ENCODE measurements at places on chromosomes 5 and 9.

- no peak for DNase-seq
Observed at GRCh38 chr9:13569602-13570067, 290.1 kb upstream of the MPDZ start.

- no peak for DNase-seq
Observed at GRCh38 chr9:84405667-84406066, 65.1 kb upstream of the SLC28A3 start.

DNA sequence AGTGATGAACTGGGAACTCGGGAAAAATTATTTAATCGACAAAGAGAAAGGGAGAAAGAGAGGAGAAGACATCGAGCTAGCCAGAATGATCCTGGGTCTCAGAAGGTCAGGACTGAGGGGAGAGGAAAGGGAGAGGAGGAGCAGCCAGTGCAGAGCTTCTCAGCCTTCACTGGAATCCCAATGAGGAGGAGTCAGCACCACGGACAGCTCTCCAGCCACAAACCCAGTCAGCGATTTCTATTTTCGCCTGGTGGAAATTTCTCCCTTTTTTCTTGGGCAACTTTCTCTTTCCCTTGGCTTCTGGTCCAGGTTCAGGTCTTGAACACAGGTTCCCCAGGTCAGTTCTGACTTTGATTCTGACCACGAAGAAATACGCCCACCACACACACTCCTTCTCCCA lies 1.6 kb upstream of the BRINP1 start:
- DNase-seq, result peak; percentile 73

- no peak for DNase-seq
Observed at GRCh38 chr5:31194468-31194813, 955 bp downstream of the CDH6 start.

DNA sequence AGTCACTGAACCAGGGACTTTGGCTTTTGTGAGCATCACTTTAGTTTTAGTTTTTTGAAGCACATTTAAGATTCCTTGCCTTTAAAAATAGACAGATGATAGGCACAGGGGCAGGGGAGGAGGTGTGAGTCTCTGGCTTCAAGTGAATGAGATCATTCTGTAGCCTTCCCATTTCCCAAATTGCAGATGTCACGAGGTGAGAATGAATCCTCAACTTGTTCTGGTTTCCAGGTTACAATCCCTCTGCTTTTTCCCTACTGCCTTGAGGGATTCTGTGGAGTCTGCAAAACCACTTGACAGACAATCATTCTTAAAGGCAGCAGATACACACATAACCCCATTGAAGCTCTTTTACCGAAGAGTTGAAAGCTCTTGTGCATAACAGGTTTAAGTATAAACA lies 332.4 kb downstream of the DMAC1 start:
- DNase-seq, result no peak

DNA sequence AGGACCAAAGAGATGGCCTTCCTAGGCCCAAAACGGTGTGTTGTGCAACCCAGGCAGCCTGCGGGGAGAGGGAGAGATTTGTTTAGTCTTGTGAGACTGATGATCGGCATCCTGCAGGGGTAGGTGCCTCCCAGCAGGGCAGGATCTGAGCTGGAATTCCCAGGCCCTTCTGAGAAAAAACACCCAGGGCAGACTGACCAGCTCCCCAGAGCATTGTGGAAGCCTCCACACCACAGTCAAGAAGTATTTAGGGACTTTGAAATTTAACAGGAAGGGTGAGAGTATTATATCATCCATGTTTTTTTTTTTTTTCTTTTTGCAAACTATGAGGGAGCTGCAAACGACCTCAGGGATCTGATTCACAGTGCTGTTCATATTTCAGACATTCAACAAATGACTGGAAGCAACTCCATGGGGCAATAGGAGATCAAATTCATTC lies 104.5 kb upstream of the LHFPL2 start:
- no peak for DNase-seq

DNA sequence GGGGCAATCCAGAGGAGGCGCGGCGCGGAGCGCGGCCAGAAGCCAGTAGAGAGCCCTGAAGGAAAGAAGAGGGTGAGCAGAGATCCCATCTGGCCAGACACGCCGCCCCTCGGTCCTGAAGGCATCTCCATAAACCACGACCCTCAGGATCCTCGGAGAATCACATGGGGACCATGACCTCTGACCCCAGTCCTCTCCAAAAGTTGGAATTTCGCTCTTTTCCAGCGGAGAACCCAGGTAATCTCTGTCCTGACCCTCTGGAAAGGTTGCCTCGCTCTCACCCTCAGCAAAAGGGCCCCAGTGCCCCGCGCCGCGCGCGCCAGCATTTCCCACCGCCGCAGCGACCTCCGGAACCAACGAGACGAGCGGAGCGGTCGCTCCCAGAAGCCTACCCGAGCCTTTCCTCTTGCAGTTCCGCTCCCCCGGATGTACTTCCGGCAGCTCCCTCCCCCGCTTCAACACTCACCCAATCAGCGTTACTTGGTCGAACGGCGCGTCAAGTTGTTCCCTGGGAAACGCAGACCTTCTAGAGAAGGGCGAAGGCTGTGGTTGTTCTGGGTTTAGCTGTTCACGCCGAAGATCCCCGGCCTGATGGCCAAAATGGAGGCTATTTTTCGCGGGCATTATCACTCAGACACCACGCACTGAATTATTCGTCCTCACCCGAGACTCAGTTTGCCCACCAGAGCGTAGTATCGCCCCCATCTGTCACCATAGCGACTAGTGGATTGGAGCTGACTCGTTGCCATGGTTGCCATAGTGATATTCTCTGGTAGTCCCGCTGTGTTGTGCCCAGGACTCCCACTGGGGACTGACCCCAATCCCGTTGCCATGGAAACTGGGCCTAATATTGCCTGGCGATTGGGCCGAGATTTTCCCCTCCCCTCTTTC lies at the start of gene STOML2:
STOML2 (minus strand) TSS at position 363 of the 891 bp plus-strand sequence; CDS start at position 326, 37 bp downstream.
- DNase-seq, result peak; percentile 95

GRCh38 chr9:103245369-103245768 lies 250.2 kb downstream of the CYLC2 start:
- no peak for DNase-seq

DNA sequence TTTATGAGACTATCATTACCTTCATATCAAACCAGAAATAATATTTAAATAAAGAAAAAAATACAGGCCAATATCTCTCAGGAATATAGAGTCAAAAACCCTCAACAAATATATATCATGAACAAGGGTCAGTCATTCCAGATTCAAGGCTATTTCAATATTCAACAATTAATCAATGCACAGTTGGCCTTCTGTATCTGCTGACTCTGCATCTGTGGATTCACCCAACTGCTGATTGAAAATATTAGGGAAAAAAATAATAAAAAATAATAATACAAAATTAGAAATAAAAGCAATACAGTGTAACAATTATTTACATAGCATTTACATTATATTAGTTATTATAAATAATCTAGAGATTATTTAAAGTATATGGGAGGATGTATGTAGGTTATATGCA lies 1114.0 kb downstream of the CDH12 start:
- no peak for DNase-seq

GRCh38 chr5:73706963-73707362 lies 81.0 kb downstream of the ARHGEF28 start:
- no peak for DNase-seq

DNA sequence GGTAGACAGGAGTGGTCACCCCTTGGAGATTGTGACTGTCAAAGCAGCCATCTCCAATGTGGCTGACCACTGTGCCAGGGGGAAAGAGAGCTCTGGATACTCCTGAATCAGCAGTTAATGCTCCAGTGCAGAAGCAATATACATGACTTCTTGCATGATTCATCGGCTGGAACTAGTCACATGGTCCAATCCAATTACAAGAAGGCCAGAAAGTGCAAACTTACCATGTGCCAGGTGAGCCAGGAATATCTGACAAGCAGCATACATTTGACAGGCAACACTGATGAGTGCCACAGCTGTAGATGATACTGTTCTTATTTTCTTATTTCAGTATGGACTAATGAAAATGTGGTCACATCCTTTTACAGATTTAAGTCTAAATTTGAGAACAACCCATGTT lies 440.0 kb upstream of the MPDZ start:
- no peak for DNase-seq

DNA sequence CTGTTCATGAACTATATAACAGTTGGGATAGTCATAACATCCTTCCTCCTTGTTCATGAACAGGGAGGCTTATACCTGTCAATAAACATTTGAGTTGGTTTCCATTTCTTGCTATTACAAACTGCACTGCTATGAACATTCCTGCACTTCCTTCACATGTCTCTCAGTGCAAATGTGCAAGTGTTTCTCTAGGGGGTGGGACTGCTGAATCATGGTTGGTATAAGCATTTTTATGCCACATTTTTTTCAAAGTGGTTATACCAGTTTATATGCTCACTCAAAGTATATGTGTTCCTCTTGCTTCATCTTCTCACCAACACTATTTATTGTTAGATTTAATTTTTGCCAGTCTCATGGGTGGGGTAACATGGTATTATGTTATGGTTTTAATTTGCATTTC lies 25.8 kb upstream of the TPD52L3 start:
- no peak for DNase-seq

DNA sequence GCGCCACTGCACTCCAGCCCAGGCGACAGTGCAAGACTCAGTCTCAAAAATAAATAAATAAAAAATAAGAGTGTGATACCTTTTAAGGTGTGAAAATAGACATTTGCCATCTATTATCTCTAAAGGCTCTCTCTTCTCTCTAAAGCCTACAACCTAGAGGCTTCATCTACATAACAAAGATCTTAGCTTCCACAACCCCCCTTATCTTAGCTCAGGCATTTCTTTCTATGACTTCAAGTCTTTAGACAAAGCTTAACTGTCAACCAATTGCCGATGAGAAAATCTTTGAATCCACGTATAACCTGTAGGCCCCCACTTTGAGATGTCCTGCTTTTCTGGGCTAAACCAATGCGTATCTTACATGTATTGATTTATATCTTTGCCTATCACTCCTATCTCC lies 64.9 kb upstream of the ADAMTS19 start:
- no peak for DNase-seq

GRCh38 chr5:34923694-34924461 lies 5.5 kb upstream of the DNAJC21 start:
- DNase-seq, result no peak

- DNase-seq, result no peak
Observed at GRCh38 chr9:127479507-127480081, 28.3 kb downstream of the LRSAM1 start.

DNA sequence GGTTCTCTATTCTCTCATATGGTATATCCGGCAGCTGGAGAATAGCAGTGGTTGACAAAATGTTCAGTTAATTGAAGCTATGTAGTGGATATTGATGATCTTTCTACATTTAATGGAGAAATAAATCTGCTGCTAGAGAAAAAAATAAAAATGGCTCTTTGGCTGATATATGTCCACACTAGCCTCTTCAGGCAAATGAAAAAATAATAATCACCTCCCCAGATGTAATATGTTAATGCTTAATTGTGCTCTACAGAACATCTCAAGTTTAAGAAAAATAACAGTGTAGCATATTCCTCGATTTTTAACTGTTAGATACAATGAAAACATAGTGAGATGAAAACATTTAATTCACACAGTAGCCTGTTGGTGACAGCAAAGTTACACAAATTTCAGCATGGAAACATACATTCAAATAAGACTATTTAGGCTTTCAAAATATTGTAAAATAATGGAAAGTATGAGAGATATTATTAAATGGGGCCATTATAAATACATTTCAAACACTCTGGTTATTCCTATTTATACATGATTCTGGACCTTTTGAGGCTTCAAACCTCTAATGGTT lies 543.0 kb downstream of the MAT2B start:
- DNase-seq, result no peak

GRCh38 chr5:926417-927171 lies 33.9 kb downstream of the TRIP13 start:
- DNase-seq, result peak; percentile 26

DNA sequence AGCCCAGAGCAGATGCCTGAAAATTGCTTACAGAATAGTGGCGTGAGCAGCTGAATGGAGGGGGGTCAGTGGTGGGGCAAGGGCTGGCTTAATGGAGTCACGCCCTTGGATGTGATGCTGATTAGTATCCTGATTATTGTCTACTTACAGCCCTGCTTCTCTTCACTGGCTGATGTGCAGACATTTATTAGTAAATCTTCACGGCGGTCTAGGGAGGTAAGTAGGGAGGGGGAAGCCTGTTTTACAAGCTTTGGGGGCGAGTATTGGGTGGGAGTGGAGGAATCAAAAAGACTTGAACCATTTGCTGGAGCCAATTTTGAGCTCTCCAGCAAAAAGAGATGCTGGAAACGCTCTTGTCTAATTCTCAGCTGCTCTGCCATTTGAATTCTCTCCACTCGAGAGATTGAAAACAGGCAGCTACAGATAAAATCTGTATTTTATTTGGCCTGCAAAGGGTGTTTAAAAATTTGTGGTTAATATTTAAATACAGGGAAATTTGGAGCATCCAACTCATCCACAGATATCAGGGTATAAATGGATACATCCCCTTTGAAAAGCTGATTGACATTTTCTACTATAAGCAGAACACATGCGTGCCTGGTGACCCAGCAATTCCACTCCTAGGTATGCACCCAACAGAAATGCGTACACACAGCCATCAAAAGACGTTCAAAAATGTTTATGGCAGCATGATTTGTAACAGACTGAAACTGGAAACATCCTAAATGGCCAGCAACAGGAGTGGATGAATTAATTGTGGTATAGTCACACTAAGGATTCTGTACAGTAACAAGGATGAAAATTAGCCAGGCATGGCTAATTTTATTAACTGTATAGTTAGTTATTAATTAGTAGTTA lies 19.5 kb upstream of the ALDH1B1 start:
- DNase-seq, result no peak

GRCh38 chr9:109417585-109418544 lies 80.2 kb downstream of the PTPN3 start:
- DNase-seq, result no peak

GRCh38 chr5:132271251-132272246 lies 14.1 kb downstream of the PDLIM4 start:
- DNase-seq, result no peak

GRCh38 chr9:75071530-75072122 lies 16.3 kb downstream of the NMRK1 start:
- DNase-seq, result no peak

GRCh38 chr5:59054963-59055528 lies 472.2 kb downstream of the RAB3C start:
- DNase-seq, result no peak

DNA sequence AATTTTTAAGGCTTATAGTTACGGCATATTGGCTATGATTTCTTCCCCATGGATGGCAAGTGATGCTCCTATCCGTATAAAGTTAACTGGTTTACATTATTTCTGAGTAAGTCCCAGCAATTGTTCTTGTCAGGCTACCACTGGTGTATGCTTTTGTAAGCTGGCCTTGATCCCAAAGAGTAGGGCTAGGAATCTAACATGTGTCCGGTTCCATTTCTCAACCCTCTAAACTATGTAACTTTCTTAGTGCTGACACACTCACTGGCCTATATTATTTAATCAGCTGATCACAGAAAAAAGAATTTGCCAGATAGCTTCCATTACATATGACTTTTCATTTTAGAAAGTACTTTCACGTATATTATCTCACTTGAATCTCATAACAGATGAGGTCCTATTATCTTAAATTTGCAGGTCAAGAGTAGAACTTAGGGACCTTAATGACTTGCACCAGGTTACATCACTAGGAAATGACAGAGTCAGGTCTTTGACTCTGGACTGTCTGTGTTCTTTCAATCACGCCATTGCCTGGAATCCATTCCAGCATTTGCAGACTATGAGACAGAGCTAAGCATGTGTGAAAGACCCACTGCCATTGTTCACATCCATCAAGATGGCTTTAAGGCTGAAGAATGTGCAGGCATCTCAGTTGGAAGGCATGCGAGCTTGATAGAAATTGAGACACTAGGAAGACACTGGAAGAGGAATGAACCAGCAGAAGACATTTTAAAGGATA lies 362.9 kb downstream of the ARRDC3 start:
- peak; percentile 36 for DNase-seq

Measured in neuronal stem cell (in vitro differentiated cells).